A549 (cell line): ENCODE measurements at places on chromosomes 1 and 21. TPM values are rescaled to one million over a fixed set of nuclear protein-coding genes. Genes with fewer than 3 reads are reported as not detected.

DNA sequence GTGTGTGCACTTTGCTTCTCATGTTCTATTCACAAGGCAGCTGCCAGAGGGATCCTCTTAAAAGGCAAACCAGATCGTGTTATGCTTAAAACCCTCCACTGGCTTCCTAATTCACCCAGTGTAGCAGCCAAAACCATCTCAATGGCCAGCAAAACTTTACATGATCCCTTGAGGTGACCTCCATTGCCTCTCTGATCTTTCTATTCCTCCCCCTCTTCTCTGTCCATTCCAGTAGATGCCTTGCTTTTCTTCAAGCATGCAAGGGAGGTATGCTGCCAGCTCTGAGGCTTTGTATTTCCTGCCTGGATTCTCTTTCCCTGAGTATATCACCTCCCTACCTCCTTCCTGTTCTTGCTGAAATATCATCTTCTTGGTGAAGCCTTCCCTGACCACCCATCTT lies 93.2 kb upstream of the KCNK2 start:
- no peak for DNase-seq

GRCh38 chr21:45990741-45991605 lies 9.4 kb downstream of the COL6A1 start:
- DNase-seq = no peak

The ATAD3A gene
- polyA plus RNA-seq = 25.1 to 29.1 TPM (median 27.2 TPM) in 3 replicates

DNA sequence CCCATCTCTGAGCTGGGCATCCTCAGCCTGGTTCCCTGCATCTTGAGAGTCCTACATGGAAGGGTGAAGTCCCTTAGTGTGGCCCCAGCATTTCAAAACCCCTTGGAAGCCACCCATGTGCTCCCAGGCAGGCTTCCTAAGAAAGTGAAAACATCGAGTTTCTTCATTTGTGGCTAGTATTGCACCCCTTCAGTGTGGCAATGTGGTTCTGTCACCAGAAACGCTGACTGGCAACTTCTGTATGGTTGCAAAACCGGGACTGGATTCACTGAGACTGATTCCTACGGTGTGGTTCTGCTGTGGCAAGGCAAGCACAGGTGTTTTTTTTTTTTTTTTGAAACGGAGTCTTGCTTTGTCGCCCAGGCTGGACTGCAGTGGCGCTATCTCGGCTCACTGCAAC lies 9.0 kb upstream of the IFNGR2 start:
- DNase-seq = no peak

- no peak for DNase-seq
These were observed 192.8 kb upstream of the NR5A2 start for GRCh38 chr1:199834711-199835110.

GRCh38 chr1:3084726-3085125 lies 15.7 kb downstream of the PRDM16 start:
- DNase-seq = no peak

GRCh38 chr1:243216741-243217140 lies 38.3 kb downstream of the CEP170 start:
- no peak for DNase-seq

- no peak for DNase-seq
These were observed 18.1 kb downstream of the KHDRBS1 start for GRCh38 chr1:32031578-32032274.

The INTS11 gene
- polyA plus RNA-seq = 62.9 to 71.2 TPM (median 62.9 TPM) in 3 replicates

The DNAH14 gene
- 15.9 to 17.6 TPM (median 16.1 TPM) in 3 replicates for polyA plus RNA-seq

The NBPF15 gene
- 21.0 to 22.8 TPM (median 22.5 TPM) in 3 replicates for polyA plus RNA-seq

GRCh38 chr1:160876311-160876710 lies 8.7 kb downstream of the ITLN1 start:
- no peak for DNase-seq

- DNase-seq = no peak
These were observed 30.2 kb downstream of the ZZZ3 start for GRCh38 chr1:77652268-77652667.

The C1orf53 gene
- polyA plus RNA-seq = 5.1 to 6.0 TPM (median 5.7 TPM) in 3 replicates
